Activated CD4-positive, alpha-beta memory T cell treated with anti-CD3 and anti-CD28 coated beads, Interleukin-2, amount 10 ng/mL, durations not matched to agents 7 days and 5 days (primary cell): ENCODE measurements at places on chromosomes 1 and 21. TPM values are rescaled to one million over a fixed set of nuclear protein-coding genes. Genes with fewer than 3 reads are reported as not detected.

GRCh38 chr1:228669242-228669585 lies 66.1 kb upstream of the RHOU start:
- H3K27ac ChIP-seq, result no peak overlapping the region
- no peak overlapping the region for H3K4me3 ChIP-seq
- H3K4me1 ChIP-seq, result no peaks in the 10 kb centered on the region
- DNase-seq, result no peak
- H3K27me3 ChIP-seq, result peaks cover 3% of the 10 kb centered on the region
- no peaks in the 10 kb centered on the region for H3K36me3 ChIP-seq

DNA sequence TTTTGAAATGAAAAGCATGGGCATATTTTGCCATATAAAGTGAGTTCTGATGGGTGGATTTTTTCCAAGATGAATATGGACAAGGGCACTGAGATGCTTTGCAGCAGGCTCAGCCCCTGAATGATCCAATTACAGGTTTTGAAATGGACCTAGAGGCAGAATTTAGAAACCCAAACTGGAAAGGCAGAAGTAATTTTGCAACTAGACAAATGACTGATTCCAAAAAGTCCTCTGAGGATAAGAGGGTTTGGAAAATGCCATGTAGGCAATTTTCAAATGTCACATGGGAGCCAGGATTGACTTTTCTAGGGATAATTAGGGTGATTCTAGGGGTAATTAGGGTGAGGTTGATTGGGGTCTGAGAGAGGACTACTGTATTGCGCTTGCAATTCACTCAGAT lies 148.9 kb upstream of the ZNF648 start:
- H3K27ac ChIP-seq, result no peak overlapping the region
- peaks cover 4% of the 10 kb centered on the region for H3K4me1 ChIP-seq
- H3K27me3 ChIP-seq, result peaks cover 1% of the 10 kb centered on the region
- no peak overlapping the region for H3K4me3 ChIP-seq

DNA sequence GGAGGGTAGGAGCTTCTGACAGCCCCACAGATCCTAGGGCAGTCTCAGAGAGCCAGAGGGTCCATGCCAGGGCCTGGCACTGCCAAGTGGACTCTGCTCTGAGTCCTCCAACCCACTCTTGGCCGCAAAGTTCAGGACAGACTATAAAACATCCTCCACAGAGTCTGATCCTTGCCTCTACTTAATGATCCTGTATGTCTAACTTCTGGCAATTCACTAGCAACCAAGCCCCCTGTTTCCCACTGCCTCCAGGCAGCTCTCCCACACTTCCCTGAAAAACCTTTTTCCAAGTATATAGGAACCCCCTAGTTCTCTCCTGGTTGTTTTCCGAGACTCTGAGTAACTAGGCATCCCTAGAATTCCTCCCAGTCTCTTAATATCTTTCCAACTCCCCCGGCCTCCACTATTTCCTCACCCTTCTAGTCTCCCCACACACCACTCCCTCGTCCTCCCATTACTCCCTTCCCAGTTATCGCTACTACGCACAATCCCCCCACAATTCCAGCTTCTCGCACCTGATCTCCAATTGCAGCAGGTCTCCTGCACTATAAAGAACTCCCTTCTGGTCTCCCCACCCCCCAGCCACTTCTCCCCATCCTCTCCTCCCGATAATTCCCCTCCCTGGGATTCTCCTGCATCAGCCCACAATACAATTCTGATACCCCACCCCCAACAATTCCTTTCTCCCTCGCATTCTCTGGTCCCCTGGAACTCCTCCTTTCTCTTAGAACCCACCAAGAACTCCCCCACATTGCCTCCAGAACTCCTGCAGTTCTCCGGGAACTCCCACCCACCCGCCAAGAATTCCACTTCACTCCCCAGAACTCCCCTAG lies 574 bp downstream of the IGSF9 start:
- H3K27ac ChIP-seq, result no peak overlapping the region
- H3K27me3 ChIP-seq, result peaks cover 62% of the 10 kb centered on the region
- no peak for DNase-seq
- no peak overlapping the region for H3K4me3 ChIP-seq
- peaks cover 5% of the 10 kb centered on the region for H3K4me1 ChIP-seq

GRCh38 chr1:200670242-200671118 lies 773 bp upstream of the DDX59 start:
- peaks cover 36% of the 10 kb centered on the region for H3K4me1 ChIP-seq
- H3K27me3 ChIP-seq, result peaks cover 2% of the 10 kb centered on the region
- peak overlapping the region; percentile 99 for H3K4me3 ChIP-seq
- peak overlapping the region; percentile 93 for H3K27ac ChIP-seq
- DNase-seq, result peak; percentile 27
- H3K36me3 ChIP-seq, result peaks cover 18% of the 10 kb centered on the region

GRCh38 chr1:193412748-193413147 lies 226.3 kb upstream of the B3GALT2 start:
- no peak for DNase-seq
- no peak overlapping the region for H3K27ac ChIP-seq

DNA sequence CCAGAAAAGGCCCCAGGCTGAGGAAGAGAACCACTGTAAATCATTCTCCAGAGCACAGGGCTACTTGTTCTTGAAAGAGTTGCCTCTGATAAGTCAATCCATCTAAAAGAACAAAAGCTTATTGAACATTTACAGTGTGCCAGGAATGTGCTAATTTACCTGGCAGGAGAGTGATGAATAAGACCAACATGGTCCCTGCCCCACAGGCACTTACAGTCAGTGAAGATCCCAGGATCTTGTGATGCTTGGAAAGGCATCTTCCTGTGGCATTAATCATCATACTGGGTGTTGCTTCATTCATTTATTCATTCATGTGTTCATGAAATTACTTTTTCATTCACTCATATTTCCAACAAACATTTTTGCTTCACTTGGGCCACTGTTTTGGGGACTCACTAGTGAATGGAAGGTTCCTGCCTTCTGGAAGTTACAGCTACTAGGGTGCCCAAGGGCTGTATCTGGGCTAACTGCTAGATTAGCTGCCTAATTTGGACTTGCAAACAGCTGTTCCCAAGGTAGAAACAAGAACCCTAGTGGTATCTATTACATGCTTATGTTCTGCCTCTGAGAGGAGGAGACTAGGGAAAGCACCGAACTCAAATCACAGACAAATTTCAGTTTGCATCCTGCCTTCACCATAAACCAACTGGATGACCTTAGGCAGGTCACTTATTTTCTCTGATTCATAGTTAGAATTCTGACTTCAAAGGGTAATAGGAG lies 133.5 kb downstream of the CLIC6 start:
- H3K4me1 ChIP-seq, result peaks cover 45% of the 10 kb centered on the region
- H3K36me3 ChIP-seq, result peaks cover 71% of the 10 kb centered on the region

DNA sequence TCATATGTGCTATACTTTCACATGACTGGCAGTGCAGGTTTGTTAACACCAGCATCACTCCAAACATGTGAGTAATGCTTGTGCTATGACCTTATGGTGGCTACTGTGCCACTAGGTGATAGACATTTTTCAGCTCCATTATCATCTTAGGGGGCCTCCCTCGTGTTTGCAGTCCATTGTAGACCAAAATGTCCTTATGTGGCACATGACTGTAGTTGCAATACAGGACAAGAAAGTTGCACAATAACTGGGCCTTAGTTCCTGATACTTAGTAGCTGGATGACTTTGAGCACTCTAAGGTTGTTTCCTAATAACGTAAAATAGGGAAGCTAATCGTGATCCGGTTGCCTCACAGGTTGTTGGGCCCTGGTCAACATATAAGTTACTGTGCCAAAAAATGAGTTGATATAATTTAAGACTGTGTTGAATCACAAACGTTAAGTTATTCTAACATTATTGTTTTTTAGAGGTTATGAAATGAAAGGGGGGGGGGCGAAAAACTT lies 511 bp upstream of the SNX27 start:
- H3K27me3 ChIP-seq, result peaks cover 12% of the 10 kb centered on the region
- H3K36me3 ChIP-seq, result peaks cover 3% of the 10 kb centered on the region
- peaks cover 36% of the 10 kb centered on the region for H3K4me1 ChIP-seq

- H3K36me3 ChIP-seq, result no peaks in the 10 kb centered on the region
- no peak overlapping the region for H3K4me3 ChIP-seq
- H3K4me1 ChIP-seq, result no peaks in the 10 kb centered on the region
- no peak overlapping the region for H3K27ac ChIP-seq
Observed at GRCh38 chr21:27346041-27346448, 379.2 kb upstream of the ADAMTS5 start.

DNA sequence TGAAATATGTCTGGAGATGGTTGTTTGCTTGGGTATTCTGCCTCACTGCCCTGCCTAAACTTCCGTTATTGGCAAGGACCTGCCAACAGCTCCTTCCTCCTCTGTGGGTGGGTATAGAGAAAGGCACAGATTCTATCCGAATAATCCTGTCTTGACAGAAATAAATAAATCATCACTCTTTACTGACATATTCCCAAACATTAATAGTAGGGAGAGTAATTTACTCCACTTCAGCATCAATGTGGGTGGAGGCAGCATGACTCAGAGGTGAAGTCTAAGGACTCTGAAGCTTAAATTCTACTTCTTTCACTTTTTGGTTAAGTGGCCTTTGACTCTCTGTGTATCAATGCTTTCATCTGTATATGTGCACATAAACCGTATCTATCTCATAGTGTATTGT lies 2.9 kb downstream of the CD84 start:
- H3K36me3 ChIP-seq, result peaks cover 18% of the 10 kb centered on the region
- no peak for DNase-seq

DNA sequence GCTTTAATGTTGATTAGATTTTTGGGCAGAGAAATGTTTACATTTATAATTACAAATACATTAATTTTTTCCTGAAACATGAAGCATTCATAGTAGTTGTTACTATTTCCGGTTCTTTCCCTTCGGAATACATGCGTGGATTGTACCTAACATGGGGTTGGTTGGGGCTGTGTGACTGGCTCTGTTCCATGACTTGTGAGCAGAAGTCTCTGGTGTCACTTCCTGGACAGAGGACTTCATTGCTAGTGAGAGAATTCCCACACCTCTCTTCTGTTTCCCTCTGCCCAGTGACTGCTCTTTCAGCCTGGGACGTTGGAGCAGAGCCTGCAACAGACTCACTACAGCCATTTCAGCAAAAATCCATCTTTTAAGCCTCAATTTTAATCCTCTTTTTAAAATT lies 231.4 kb downstream of the GRIK1 start:
- H3K27ac ChIP-seq, result no peak overlapping the region
- H3K4me1 ChIP-seq, result no peaks in the 10 kb centered on the region
- DNase-seq, result no peak
- H3K4me3 ChIP-seq, result no peak overlapping the region

GRCh38 chr1:4736254-4736653 lies 81.8 kb downstream of the AJAP1 start:
- H3K36me3 ChIP-seq, result no peaks in the 10 kb centered on the region
- H3K27me3 ChIP-seq, result no peaks in the 10 kb centered on the region
- H3K4me3 ChIP-seq, result no peak overlapping the region

- H3K4me1 ChIP-seq, result no peaks in the 10 kb centered on the region
- H3K27ac ChIP-seq, result no peak overlapping the region
- H3K36me3 ChIP-seq, result no peaks in the 10 kb centered on the region
- no peak overlapping the region for H3K4me3 ChIP-seq
- peaks cover 4% of the 10 kb centered on the region for H3K27me3 ChIP-seq
Observed at GRCh38 chr1:171984850-171985485, 143.7 kb downstream of the DNM3 start.

GRCh38 chr21:38959692-38960061 lies 153.9 kb downstream of the ETS2 start:
- H3K27ac ChIP-seq, result peak overlapping the region; percentile 78
- H3K4me1 ChIP-seq, result peaks cover 31% of the 10 kb centered on the region
- H3K36me3 ChIP-seq, result peaks cover 17% of the 10 kb centered on the region
- H3K4me3 ChIP-seq, result no peak overlapping the region
- no peaks in the 10 kb centered on the region for H3K27me3 ChIP-seq

DNA sequence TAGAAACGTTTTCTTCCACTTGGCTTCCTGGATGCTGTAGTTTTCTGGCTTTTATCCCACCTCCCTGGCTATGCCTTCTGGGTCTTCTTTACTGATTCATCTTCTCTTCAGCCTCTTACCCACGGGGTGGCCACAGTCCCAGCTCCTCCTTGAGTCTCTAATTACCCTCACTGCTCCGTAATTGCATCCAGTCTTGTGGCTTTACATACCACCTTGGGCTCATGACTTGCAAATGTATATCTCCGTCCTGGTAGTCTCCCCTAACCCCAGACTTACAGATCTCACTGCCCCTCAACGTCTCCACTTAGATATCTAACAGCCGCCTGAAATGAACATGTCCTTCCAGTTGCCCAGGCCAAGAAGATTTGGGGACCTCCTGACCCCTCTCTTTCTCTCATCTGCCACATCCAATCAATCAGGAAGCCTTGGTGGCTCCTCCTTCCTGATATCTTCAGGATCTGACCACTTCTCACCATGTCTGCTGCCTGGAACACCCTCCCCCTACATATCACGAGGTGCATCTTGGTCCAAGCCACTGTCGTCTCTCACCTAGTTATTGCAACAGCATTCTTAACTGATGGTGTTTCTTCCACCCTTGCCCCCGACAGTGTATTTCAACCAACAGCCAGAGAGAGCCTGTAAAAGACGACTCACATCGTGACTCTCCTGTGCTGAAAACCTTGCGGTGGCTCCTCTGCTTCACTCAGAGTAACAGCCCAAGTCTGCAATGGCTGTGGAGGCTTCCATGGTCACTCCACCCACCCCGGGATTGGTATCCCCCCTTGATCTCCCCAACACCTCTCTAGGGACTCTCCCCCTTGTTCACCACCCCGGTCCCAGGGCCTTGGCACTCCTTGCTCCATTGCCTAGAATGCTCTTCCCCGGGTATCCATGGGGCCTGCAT lies 219.0 kb upstream of the POU3F1 start:
- H3K27ac ChIP-seq, result no peak overlapping the region
- H3K36me3 ChIP-seq, result no peaks in the 10 kb centered on the region
- no peaks in the 10 kb centered on the region for H3K4me1 ChIP-seq
- DNase-seq, result no peak
- no peak overlapping the region for H3K4me3 ChIP-seq

DNA sequence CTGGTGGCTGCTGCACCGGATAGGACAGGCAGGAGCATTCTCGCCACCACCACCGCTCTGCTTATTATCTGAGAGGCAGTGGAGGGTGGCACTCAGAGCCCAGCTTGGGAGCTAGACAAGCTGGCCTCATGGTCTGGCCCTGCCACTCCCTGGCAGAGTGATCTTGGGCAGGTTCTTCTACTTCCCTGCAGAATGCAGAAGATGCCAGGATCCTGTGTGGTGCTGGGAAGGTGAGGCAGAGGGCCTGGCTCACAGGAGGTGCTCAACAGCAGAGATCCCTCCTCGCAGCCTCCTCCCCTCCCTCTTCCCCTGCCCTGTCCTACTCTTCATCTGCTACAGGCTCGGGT lies 60.4 kb downstream of the ARHGEF10L start:
- no peaks in the 10 kb centered on the region for H3K27me3 ChIP-seq
- H3K27ac ChIP-seq, result no peak overlapping the region
- H3K4me1 ChIP-seq, result no peaks in the 10 kb centered on the region
- H3K36me3 ChIP-seq, result no peaks in the 10 kb centered on the region

The ARHGEF2 gene
- 164 TPM for total RNA-seq

The PGLYRP4 gene
- not detected for total RNA-seq

The DAB1 gene
- total RNA-seq, result 3.9 TPM

The BRINP2 gene
- total RNA-seq, result not detected

The ROR1 gene
- total RNA-seq, result not detected

The LCE1C gene
- not detected for total RNA-seq

The KCNK1 gene
- total RNA-seq, result 9.0 TPM
